ENCODE measurements at places on chromosomes 1 and 21.

- DNase-seq: no peak
These were observed 189.6 kb downstream of the KAZN start for GRCh38 chr1:14788080-14788479.

GRCh38 chr1:159208175-159208825, 3.6 kb downstream of the ACKR1 start:
- no peak for DNase-seq

DNA sequence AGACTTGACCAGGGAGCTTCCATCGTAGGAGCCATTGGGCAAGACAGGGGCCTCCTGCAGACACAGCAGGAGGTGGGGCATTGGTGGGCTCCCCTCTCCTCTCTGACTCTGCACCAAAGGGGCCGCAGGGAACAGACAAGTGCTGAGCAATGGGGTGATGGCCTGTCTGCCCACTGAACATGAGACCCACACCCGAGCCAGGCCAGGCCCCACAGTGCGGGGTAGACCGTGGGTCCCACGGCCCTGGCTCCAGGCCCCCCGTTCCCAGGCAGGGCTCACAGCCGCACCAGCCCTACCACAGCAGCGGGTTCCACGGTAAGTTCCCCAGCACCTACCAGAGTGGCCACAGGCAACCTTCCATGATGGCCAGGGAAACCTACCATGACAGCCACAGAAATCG, 45.9 kb downstream of the CHD5 start:
- DNase-seq: no peak

- DNase-seq: no peak
These were observed 7.6 kb upstream of the C1orf21 start for GRCh38 chr1:184379111-184379752.

DNA sequence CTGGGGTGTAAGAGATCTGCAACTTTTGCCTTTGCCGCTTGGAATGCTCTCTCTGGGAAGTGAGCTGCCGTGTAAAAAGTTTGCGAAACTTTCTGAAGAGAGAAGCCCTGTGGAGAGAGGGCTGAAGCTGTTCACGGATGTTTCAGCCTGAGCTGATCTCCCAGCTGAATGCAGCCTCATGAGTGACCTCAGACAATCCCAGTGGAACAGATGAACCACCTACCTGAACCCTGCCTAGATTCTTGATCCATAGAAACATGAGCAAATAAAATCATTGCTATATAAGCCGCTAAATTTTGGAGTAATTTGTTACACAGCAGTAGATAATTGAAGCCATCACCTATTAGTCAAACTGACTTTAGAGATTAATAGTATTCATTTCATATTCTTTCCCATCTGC, 4.4 kb upstream of the ALG6 start:
- DNase-seq: no peak

DNA sequence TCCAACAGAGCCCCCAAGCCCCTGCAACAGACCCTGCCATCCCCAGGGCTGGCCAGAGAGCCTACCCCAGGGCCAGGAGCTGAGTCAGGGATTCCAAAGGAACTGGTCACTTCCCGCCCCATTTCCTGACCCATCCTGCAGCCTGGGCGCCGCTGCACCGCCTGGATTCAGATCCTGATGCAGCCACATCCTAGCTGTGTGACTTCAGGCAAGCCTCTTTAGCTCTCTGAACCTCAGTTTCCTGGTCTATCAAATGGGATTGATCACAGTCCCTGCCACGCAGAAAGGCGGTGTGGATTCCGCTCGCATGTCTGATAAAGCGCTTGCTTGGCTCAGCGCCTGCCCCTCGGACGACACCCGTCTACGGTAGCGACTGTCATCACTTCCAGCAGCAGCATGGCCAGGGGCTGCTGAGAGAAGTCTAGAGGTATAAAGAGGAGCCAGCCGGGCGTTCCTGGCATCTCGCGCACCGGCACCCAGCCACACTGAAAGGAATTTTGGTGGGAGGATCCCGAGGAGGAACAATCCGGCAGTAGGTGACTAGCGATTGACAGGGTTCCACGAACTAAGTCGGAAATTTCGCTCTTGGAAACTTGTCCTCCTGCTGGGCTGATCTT, 10.1 kb downstream of the EPHA2 start:
- no peak for DNase-seq

DNA sequence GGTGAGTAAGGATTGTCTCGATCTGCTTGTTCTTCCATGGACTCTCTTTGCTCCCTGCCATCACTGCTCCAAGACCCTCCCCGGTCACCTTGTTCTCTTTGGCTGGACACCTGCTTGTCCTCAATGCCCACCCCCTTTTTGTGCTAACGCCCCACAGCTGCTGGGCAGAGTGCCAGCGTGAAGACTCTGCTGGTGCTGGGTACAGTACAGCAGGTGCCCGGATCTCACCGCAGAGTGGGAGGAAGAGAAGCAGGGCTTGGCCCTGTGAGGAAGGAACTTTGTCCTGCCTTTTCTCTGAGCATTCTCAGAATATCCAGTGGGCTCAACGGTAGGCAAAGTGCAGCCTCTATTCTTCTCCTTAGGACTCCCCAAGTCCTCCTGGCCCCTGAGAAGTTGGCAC, 90.1 kb downstream of the PLXNA2 start:
- no peak for DNase-seq
